SK-N-MC (cell line): ENCODE measurements at places on chromosomes 4 and X.

- no peak for DNase-seq
Observed at GRCh38 chrX:103831803-103832544, at the start of gene RAB9B. TSS of gene RAB9B (minus strand) at chrX:103832257. CDS start at chrX:103825784, 6,473 bp downstream.

DNA sequence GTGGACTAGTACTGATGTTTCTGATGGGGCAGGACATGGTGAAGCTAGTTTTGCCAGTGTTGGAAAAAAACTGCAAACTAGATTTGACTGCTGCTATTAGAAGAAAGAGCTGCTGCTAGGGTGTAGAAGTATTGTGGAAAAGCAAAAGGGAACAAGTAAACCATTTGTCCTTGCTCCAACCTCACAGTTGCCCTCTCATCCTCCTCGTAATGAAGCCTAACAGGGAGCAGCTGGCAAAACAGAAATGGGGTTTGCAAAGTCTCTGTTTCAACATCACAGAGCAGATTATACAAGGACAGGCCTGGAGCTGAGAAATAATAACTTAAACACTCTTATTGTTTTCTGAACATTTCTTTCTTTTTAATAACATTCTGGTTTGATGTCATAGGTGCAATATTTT, 346.2 kb downstream of the MAGEB5 start:
- DNase-seq: no peak

- DNase-seq: no peak
Observed at GRCh38 chrX:129043138-129043537, 480.2 kb downstream of the SMARCA1 start.

- DNase-seq: no peak
Observed at GRCh38 chr4:85790582-85790981, 315.6 kb downstream of the ARHGAP24 start.

DNA sequence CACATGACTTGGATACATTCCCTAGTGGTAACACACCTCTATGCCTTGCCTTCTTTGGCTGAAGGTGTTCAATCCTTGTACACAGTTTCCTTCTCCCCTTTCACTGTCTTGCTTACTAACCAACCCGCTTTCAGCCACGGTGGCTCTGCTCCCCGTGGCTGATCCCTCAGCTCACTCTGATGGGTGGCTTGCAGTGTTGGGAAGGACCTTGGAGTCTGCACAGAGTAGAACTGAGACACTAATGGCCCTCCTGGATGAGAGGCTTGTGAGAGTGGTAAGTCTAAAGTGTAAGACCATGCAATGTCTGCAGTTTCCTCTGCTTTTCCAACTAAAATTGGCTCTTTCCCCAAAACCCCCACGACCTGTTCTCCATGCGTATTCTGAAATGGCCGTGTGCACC, 46.0 kb upstream of the GNPDA2 start:
- no peak for DNase-seq
